Activated CD8-positive, alpha-beta memory T cell treated with anti-CD3 and anti-CD28 coated beads for 1 hour (primary cell): ENCODE measurements at places on chromosomes 5 and 9.

- no peak for DNase-seq
Measured at GRCh38 chr5:158384535-158385481, 525.9 kb upstream of the CLINT1 start.

- DNase-seq: no peak
Measured at GRCh38 chr9:35918780-35919179, 9.5 kb downstream of the SPAAR start.

GRCh38 chr5:1322036-1322900 lies 22.6 kb downstream of the CLPTM1L start:
- DNase-seq: no peak

DNA sequence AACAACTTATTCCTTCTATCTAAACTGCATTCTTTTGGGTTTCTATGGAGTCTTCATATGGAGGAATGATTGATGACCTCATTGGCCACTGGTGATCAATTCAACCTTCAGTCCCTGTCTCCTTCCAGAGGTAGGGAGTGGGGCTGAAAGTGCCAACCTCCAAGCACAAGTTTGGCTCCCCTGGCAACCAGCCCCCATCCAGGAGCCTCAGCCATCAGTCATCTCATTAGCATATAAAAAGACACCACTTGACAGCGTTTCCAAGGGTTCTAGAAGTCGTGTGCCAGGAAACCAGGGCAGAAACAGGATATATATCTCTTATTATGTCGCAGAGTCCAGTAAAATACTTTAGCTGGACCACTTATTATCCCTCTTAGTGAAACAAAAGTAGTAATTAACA lies 9.8 kb downstream of the SLC31A2 start:
- DNase-seq: no peak

DNA sequence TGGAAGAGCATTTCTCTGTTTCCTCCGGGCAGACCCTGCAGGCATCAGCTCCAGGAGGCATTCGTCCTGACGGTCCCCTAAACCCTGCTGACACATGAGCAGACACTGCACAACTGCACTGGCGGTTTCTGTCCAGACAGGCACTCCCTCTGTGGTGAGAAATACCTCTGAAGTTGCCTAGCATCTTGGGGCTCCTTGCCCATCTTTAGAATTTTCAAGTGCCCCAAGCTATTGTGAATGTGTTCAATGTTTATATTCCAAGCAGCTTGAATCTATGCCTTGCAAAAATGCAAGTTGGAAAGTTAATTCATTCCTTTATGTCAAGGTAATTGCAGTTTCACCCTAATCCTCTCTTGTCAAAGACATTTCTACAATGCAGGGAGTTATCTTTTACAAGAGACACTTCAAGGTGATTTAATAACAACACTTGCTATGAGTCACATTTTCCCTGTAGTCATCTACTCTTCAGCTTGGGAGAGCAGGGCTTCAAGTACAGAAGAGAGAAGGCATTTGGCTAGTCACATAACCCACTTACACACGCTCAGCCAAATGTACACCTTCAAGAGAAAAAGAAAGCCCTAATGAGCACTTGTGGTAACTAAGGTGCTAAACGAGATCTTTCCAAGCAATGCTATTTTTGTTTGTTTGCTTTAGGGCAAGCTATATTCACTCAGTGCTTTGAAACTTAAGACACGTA lies 302.5 kb downstream of the MLLT3 start:
- DNase-seq: no peak

DNA sequence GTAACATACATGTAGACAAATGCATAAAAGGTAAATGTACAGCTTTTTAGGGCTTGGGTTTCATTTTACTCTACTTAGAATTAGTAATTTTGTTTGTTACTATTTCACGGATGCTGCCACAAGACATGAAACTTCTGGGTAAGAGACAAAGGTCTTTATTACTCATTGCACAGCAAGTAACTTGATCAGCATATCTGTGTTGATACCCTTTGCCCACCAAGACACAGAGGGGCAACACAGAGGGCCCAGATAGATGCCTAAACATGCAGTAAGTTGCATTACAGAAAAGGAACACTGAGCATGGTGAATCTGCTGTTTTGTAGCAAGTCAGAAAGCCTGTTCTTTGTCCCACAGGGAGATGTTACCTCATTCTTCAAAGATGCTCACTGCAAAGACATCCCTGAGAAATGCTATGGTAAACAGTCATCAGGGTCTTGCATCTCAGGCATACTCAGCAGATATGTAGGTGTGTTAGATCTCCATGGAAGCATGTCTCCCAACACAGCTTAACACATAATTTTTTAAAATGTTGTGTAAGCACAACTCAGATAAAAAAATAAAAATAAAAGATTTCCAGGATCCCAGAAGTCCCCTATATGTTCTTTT lies 10.3 kb downstream of the ITGA2 start:
- no peak for DNase-seq

DNA sequence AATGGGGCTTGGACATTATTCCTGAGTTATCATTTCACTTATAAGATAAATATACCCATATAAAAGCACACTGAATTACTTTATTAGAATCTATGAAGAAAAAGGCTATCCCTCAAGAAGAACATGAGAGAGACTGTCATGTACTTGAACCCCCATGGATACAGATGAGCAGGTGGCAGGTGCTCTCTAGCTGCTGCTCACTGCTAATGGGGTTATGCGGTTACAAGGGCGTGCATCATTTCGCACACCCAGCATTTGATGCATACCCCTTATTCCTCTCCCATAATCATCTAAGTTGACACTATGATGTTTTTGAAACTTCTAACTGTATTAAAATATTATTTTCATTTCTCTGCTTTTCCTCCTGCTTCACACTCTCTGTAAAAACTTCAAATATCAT lies 16.4 kb downstream of the ITK start:
- DNase-seq: no peak

GRCh38 chr9:137276473-137277328 lies 825 bp upstream of the TOR4A start:
- no peak for DNase-seq

DNA sequence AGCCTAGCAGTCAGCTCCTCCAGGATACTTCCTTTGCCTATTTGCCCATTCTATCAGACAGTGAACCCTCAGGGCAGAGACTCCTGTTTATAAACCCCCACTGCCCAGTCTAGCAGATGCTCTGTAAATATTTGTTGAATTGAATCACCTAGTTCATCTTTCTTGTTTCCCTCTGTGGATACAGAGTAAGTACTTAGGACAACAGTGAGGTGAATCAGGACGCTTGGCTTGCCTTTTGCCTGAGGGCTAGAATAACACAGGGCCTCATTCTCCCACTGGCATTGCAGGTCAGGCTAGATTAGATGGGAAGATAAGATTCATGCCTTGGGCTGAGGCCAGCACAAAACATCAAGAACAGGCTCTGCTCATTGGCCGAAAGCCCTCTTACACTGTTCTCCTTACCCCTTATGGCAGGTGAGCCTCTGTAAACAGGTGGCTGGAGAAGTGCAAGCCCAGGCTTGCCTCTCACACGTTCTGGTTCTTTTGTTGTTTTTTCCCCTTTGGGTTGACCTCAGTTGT lies 22.2 kb downstream of the TNFSF8 start:
- DNase-seq: no peak

DNA sequence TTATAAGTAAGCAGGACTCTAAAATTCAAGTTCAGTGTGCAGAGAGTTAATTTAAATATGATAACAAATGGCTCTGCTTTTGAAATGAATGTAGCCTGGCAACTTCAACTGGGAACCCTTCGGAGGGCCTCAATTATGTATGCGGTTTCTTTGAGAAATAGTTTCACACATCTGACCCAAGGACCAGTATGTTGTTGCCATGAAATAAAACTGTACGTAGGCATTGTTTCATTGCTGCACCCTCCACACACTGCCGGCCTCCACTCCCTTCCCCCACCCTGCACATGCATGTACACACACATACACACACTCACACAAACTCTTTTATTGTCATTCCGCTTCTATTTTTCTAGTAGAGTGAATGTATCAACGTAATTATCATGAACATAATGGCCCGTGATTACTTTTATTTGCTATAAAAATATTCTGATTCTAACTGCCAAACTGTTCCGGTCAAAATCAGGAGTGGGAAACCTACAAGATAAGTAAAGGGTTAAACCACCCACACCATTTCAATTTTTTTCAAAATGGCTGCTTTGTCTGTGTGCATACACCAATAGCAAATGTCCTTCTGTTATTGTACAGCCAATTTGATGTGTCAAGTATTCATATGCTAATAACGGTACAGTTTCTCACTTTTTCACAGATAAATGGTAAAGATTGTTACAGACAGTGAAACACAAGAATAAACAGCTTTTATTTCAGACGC lies 215.5 kb upstream of the TMEM161B start:
- DNase-seq: no peak

- no peak for DNase-seq
Measured at GRCh38 chr9:7921545-7922197, 122.1 kb upstream of the DMAC1 start.

DNA sequence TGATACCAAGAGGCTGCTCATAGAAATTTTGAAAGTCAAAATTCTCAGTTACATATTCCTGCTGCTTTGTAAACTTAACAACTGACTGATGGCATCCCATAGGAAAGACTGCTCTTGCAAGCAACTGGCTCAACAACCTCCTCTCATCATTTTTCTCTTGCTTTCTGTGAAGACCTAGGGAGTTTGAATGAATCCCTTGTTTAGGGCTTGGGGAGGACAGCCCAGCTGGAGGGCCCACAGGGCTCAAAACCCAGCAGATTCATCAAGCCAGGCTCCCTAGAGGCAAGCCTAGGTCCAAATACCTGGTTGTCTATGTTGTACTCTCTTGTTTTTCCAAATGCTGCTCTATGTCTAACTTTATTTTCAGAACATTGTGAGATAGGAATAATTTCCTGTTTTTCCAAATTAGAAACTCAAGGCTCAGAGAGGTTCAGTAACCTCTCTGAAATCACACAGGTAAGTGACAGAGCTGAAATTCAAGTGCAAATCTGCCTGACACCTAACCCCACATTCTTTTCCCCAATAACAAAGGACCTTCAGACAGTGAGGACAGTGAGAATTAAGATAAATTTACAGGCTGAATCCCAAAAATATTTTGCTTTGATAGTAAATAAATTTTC lies 558.9 kb upstream of the KLF4 start:
- no peak for DNase-seq

DNA sequence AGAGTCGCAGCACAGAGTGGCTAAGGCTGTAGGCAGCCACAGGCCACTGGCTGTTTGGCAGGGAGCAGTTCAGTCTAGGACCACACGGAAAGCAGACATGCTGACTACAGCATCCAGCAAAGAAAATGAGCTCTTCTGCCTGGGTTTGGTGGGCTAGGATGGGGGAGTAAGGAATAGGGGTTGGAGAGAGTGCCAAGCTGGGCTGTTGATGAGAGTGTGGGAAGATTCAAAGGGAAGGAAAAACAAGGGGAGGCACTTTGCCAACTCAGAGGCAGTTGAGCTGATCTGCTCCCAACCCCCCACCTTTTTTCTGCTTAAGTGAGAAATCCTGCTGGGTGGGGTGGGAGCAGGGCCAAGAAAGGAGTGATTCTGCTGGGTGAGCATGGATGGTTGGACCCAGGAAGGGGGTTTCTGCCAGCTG lies 35.9 kb downstream of the SVEP1 start:
- no peak for DNase-seq

DNA sequence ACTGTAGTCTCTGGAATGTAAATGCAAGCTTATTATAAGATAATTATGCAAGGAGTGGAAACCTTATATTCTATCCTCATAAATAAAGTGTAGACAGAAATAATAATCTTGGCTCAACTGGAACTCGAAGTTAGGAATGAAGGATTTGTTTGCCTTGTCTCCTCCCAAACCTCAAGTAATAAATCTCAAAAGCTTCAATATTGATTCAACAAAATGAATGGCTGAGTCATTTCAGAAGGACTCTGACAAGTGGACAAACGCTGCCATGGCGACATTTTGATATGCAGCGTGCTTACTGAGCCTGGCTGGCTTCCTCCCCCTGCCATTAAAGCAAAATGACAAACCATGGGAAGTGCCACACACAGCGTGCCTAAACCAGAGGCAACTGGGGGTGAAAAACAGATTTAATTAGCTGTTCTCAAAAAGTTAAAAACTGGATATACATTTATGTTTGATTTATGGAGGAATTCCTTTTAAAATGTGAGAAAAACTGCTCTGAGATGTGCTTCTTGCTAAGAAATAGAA lies 10.5 kb upstream of the ADGRV1 start:
- DNase-seq: no peak

GRCh38 chr5:140044041-140044440 lies 942 bp upstream of the NRG2 start:
- DNase-seq: no peak

DNA sequence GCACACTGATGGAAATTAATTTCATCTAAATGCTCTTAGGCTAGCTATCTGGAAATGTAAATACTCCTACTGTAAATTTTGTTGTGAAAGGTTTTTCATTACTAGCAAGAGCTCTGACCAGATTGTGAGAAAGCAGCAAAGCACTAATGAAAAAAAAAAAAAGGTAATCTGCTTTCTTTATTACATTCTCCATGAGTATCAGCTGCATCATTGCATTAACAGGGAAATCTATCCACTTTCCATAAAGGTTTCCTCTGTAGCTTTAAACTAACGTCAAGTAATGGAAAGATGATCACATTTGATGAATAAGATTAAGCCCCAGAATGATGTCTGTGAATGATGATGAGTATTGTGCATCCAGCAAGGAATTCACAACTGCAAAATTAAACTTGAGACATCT lies 790.6 kb upstream of the TYRP1 start:
- no peak for DNase-seq

DNA sequence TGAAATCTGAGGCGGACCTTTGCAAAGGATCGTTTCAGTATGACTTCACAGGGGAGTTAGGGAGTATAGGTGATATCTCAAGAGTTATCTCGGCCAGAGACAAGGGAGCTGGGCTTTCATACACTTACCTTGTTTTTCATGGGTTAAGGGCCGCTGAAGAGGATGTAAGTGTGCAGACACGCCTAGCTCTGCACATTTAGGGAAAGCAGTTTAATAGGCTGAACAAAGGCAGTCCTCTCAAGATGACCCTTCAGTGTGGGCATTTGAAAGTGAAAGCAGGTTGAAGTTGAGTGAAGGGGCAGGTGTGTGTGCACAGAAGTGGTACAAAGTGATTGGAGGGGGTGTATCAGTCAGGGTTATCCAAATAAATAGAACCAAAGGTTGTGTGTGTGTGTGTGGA lies 33.1 kb upstream of the PRXL2C start:
- no peak for DNase-seq

- DNase-seq: no peak
Measured at GRCh38 chr5:115360046-115360685, 63.7 kb upstream of the CCDC112 start.

- no peak for DNase-seq
Measured at GRCh38 chr9:93387791-93388190, 63.7 kb upstream of the FAM120A start.

DNA sequence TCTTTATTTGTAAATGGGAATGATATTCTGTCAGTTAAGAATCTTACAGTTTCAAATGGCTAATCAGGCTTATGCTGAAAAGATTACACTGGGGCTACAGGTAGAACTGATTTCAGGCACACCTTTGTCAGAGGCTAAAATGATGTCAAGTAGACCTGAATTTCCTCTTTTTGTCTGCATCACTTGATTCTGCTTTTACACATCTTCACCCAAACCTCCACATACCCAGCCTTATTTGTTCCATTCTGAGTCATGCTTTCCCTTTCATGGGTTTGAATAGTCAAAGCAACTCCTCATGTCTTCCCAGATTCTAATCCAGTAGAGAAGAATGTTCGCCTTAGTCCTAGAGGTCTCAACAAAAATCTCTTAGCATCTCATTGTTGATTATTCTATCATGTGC lies 156.4 kb downstream of the CWC27 start:
- DNase-seq: no peak
